ENCODE measurements at places on chromosomes 7 and 10.

- DNase-seq, result no peak
Observed at GRCh38 chr7:49660170-49660783, 113.2 kb upstream of the VWC2 start.

- no peak for DNase-seq
Observed at GRCh38 chr7:4123823-4124222, 558.3 kb upstream of the FOXK1 start.

DNA sequence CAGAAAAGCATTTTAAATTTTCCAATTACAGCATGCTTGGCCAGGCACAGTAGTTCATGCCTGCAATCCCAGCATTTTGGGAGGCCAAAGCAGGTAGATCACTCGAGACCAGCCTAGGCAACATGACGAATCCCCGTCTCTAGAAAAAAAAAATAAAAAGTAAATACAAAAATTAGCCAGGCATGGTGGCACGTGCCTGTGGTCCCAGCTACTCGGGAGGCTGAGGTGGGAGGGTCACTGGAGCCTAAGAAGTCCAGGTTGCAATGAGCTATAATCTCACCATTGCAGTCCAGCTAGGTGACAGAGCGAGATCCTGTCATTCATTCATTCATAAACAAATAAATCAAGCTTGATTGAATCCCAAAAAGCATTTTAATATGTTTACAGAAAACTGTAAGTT, 234.9 kb downstream of the PARD3 start:
- no peak for DNase-seq

GRCh38 chr7:33395340-33395739, 266.0 kb downstream of the BBS9 start:
- no peak for DNase-seq

GRCh38 chr10:99057936-99058690, 177.5 kb downstream of the HPSE2 start:
- DNase-seq, result no peak

- no peak for DNase-seq
Observed at GRCh38 chr10:6843894-6844650, 264.0 kb upstream of the PRKCQ start.

GRCh38 chr7:107150375-107151073, 18.3 kb upstream of the HBP1 start:
- peak; percentile 83 for DNase-seq

DNA sequence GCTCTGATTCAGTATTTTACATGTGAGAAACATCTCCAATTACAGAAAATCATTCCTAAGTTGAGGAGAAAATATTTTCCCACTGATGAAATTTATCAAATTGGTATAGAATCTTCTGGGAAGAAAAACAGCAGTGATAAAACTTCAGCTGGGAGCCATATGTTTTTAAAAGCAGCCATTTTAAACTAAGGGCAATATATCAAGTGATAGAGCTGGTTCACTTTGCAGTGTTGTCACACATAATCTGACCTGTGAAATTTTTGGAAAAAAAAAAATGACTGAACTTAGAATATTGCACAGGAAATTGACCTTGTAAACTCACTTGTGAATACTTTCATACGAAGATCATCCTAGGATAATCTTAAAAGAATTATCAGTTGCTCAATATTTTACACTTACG, 10.5 kb upstream of the EZH2 start:
- no peak for DNase-seq

GRCh38 chr7:18685971-18686370, 190.4 kb downstream of the HDAC9 start:
- no peak for DNase-seq

DNA sequence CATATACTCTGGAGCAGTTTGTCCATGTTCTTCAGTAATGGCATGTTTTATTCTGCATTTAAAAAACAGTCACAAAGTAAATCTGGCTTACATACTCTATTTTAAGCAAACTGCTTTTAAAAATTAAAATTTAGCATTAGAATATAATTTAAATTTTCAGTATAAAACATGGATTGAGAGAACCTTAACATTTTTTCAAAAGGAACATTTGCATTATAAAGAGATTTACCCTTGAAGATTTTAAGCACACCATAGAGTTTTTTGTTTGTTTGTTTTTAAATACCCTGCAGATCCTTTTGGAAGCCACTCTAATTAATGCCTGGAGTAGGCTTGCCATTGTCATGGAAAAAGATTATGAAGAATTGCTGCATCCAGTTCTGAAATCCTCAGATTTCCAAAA, 70.4 kb downstream of the ZNRF2 start:
- DNase-seq, result no peak

DNA sequence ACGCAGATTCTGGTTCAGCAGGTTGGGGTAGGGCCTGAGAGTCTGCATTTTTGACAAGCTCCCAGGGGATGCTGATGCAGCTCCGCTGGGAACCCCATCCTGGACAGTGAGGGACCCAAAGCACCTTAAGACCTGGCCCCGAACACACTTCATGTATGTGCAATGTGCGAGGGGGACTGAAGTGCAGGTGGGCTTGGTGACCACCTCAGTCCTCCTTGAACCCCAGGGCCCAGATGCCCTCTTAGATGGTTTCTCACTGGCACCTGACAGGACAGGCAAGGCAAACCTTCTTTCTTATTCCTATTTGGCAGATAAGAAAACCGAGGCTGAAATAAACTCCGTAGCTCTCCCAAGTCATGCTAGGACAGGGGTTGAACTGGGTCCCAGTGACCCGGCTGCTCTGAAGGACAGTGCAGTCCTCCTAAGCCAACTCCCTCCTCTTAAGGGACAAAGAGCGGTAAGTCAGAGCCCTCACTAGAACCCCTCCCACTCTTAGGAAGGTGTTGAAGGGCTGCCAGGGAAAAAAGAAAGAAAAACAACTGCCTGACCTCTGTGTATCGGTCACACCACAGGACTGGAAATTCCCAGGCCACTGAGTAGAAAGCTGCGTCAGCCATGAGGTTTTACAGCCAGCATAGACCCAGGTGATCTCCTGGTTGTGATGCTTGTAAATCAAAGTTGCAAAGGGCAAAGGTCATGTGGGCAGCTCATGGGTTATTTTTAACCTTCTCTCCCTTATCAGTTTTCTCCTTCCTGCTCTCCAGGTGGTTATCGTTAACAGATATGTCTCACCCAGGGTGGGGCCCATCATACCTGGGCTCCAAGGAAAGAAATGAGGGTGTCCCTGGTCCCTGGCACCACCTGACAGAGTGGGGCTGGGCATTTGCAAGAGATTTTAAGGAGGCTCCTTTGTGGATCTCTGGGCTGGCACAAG, 90.9 kb upstream of the SMNDC1 start:
- DNase-seq, result peak; percentile 21

DNA sequence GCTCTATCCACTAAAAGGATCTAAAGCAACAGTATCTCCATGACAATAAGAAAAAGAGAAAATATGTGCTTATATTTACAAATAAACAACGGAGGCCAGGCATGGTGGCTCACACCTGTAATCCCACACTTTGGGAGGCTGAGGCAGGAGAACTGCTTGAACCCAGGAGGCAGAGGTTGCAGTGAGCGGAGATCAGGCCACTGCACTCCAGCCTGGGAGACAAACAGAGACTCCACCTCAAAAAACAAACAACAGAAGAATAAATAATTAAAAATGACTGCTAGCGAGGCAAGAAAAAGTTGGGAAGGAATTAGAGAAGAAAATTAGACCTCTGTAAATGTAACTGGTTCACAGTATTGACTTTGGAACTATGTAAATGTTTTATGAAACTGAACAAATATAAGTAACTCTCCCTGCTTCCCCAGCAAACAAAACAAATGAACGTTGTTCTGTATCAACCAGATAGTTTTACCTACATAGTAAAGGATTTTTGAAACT, 17.1 kb downstream of the TRIM24 start:
- no peak for DNase-seq
